ENCODE measurements at places on chromosomes 5 and 9. TPM values are rescaled to one million over a fixed set of nuclear protein-coding genes. Genes with fewer than 3 reads are reported as not detected.

- no peak for DNase-seq
- H3K27me3 ChIP-seq: no peaks in the 10 kb centered on the region
Observed at GRCh38 chr5:67154556-67155206, 41.9 kb downstream of the CD180 start.

DNA sequence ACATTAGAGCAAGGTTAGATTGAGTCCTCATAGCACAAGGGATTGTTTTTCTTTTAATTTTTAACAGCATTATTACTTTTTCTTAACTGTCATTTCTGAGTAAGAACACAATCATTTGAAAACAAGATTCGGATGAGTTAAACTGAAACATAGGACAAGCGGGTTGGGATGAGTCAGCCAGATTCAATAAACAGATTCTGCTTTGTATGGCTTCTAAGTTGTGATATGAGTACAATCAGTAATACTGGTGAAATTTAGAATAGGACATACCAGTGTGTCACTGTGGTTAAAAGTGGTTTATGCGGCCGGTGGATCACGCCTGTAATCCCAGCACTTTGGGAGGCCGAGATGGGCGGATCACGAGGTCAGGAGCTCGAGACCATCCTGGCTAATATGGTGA lies 364.3 kb upstream of the CDH10 start:
- no peak overlapping the region for H3K27ac ChIP-seq
- no peaks in the 10 kb centered on the region for H3K4me1 ChIP-seq
- no peak for DNase-seq
- H3K27me3 ChIP-seq: no peaks in the 10 kb centered on the region
- no peak overlapping the region for H3K4me3 ChIP-seq
- H3K36me3 ChIP-seq: no peaks in the 10 kb centered on the region

DNA sequence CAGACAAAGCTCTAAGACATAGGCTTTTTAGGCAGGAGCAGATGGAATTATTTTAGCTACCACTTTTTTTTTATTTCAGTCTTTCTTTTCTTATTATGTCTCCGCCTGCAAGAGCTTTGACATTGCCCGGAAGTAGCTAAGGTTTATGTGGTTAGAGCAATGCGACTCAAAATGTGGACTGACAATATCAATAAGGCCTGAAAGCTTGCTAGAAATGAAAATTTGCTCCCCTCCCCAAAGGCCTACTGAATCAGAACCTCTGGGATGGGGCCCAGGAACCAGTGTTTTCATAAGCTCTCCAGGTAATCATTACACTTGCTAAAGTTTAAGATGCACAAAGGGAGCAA lies 81.3 kb downstream of the SUSD1 start:
- H3K27me3 ChIP-seq: no peaks in the 10 kb centered on the region
- H3K27ac ChIP-seq: no peak overlapping the region
- no peaks in the 10 kb centered on the region for H3K36me3 ChIP-seq
- no peak for DNase-seq
- no peak overlapping the region for H3K4me3 ChIP-seq
- H3K4me1 ChIP-seq: peaks cover 6% of the 10 kb centered on the region

DNA sequence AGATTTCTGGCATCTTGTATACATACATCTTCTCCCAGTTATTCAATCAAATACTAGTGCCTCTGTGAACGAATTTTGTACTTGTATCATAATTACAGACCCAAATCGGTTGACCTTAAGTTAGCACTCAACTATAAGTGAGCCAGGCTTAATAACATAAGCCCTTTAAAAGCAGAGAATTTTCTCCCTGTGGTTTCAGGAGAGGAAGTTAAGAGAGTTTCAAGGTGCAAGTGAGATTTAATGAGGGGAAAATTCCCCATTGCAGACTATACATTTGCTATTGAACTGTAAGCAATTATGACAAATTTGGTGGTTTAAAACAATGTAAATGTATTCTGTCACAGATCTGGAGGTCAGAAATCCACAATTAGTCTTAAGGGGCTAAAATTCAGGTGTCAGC lies 261.9 kb upstream of the NREP start:
- DNase-seq: no peak
- no peak overlapping the region for H3K4me3 ChIP-seq
- H3K36me3 ChIP-seq: no peaks in the 10 kb centered on the region
- H3K27me3 ChIP-seq: no peaks in the 10 kb centered on the region

DNA sequence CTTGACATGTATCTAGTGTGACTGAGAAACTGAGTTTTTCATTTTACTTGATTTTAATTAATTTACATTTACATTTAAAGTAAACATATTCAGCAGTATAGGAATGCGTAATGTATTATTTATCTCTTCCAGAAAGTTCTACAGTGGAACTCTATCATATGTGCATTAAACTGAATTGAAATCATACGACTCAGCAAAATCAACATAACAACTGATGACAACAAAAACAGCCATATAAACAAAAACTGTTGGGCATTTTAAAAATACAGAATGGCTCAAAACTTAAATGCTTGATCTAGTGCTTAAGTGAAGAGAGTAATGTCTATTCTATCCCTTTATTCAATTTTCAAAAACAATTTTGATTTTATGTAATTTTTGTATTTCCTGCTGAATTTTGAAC lies 134.4 kb downstream of the TRPM3 start:
- no peaks in the 10 kb centered on the region for H3K4me1 ChIP-seq
- no peak for DNase-seq
- no peak overlapping the region for H3K27ac ChIP-seq
- no peaks in the 10 kb centered on the region for H3K27me3 ChIP-seq
- no peak overlapping the region for H3K4me3 ChIP-seq

DNA sequence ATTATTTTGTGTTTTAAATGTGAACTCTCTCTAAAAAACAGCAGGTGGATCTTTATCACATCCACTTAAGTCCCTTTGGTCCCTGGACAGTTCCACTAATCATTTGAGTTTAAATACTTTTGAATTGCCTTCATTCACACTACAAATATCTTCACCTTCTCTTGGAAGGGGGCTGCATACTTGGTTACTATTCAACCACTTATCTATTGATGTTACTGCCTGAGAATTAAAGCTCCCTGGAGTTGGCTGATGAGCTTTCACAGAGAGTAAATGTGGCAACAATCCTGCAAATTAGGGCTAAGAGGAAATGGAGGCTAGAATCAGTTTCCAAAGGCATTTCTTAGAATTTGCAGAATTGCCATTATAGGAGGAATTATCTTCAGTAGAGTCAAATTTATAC lies 180.4 kb downstream of the ST8SIA4 start:
- no peak overlapping the region for H3K4me3 ChIP-seq
- H3K27ac ChIP-seq: no peak overlapping the region
- no peaks in the 10 kb centered on the region for H3K4me1 ChIP-seq
- no peaks in the 10 kb centered on the region for H3K36me3 ChIP-seq
- no peak for DNase-seq
- H3K27me3 ChIP-seq: no peaks in the 10 kb centered on the region

DNA sequence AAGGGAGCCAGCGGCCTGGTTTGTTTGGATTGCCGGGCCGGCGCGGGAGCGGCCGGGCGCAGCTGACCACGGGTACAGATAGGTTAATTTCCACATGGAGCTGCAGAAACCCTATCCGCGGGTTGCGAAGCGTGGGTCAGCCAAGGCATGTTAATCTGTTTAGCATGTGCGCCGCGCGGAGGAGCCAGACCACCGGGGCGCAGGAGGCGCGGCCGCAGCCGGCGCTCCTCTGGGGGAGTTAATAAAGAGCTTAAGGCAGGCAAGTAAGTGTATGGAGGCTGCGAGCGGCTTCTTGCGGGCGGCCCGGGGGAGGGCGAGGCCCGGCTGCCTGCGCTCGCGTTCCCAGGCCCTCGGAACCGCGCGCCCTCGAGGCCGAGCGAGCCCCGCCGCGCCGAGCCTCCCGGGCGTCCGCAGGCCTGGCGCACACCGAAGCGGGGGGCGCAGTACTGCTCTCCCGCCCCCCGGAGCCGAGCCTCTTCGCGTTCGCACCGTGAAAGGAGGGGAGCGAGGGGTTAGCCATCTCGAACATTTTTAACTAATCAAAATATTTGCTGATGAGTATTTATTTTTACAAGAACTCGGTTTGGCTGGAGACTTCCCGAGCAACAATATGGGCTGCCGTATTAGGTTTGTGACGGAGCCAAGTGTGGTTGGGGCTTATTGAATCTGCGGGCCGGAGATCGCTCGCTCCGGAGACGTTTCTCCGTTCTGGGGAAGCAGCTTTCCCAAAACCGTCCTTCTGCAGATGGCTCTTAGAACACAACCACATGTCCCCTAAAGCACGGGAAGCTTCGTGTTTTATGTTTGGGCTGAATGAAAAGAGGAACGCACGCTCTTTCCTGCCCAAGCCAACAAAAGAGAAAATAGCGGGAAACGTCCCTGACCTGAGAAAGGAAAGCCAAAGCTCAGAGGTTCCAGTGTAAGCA lies 28.8 kb downstream of the FOXD1 start:
- no peak for DNase-seq
- peaks cover 11% of the 10 kb centered on the region for H3K4me1 ChIP-seq
- no peaks in the 10 kb centered on the region for H3K36me3 ChIP-seq
- H3K27me3 ChIP-seq: peaks cover 100% of the 10 kb centered on the region
- H3K27ac ChIP-seq: no peak overlapping the region

LYSMD3 gene
- total RNA-seq: 5.6 TPM

DNA sequence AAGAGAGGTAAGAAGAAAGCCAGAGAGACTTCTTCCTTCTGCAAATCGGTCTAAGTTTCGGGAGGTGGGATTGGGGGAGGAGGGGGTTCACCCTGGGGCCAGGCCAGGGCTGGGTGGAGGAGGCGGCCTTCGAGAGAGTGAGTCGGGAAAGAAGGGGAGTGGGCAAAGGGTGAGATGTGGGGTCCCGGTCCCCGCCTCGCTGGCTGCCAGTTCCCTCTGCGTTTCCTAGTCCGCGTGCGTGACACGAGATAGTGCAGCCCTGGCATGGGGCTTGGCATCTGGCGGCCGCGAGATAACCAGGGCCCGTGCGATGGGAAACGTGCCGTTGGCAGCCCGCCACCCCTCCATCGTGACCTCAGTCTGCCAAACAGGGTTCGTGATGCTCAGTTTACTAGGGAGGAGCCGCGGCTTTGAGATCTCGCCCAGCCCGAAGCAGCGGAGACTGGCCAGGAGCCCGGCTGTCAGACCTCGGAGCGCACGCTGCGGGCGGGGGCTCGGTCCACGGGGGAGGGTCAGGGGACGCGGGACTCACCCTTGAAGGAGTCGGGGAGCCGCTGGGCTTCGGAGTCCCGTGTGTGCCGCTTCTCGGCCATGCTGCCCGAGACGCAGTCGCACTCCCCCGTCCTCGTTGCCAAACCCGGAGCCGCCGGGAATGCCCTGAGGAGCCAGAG lies at the start of gene STOM:
TSS of gene STOM (minus strand) at position 656 of the 671 bp plus-strand sequence. CDS start at position 593, 63 bp downstream.
- peak within 1 kb of the TSS; percentile 37 for H3K4me3 ChIP-seq
- peak; percentile 81 for DNase-seq
- no peaks in the 10 kb centered on the region for H3K36me3 ChIP-seq
- H3K27me3 ChIP-seq: no peaks in the 10 kb centered on the region
- H3K4me1 ChIP-seq: peaks cover 41% of the 10 kb centered on the region

GRCh38 chr5:174410716-174411478 lies 313.5 kb upstream of the MSX2 start:
- no peaks in the 10 kb centered on the region for H3K27me3 ChIP-seq
- no peak overlapping the region for H3K4me3 ChIP-seq
- DNase-seq: no peak
- no peak overlapping the region for H3K27ac ChIP-seq

GRCh38 chr5:173014671-173015070 lies 31.1 kb downstream of the ATP6V0E1 start:
- no peak overlapping the region for H3K27ac ChIP-seq
- peaks cover 23% of the 10 kb centered on the region for H3K4me1 ChIP-seq
- DNase-seq: no peak
- H3K36me3 ChIP-seq: no peaks in the 10 kb centered on the region

GRCh38 chr5:3325201-3325971 lies 270.2 kb upstream of the IRX1 start:
- no peak for DNase-seq
- H3K4me3 ChIP-seq: no peak overlapping the region
- H3K27me3 ChIP-seq: no peaks in the 10 kb centered on the region
- no peaks in the 10 kb centered on the region for H3K36me3 ChIP-seq
- no peaks in the 10 kb centered on the region for H3K4me1 ChIP-seq
- no peak overlapping the region for H3K27ac ChIP-seq

SH3TC2 gene
- 1.6 TPM for total RNA-seq

DNA sequence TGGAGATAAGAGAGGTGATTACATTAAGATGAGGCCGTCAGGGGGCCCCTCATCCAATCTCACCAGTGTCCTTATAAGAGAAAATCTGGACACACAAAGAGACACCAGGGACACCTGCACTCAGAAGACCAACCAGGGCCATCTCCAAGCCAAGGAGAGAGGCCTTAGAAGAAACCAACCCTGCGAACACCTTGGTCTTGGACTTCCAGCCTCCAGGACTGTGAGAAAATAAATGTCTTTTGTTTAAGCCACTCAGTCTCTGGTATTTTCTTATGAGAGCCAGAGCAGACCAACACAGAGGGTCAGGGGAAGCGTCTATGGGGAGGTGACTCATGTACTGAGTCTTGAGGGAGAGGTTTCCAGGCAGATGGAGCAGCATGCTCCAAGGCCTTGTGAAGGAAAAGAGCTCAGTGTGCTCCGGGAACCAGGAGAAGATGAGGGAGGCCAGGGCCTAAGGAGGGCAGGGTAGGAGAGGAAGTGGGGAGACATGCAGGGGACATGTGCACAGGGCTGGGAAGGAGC lies 5.4 kb downstream of the PHYKPL start:
- H3K27ac ChIP-seq: peak overlapping the region; percentile 76
- no peak for DNase-seq
- peaks cover 41% of the 10 kb centered on the region for H3K4me1 ChIP-seq

GRCh38 chr9:81633952-81634854 lies 55.1 kb downstream of the TLE1 start:
- no peaks in the 10 kb centered on the region for H3K27me3 ChIP-seq
- H3K27ac ChIP-seq: no peak overlapping the region
- no peaks in the 10 kb centered on the region for H3K4me1 ChIP-seq
- DNase-seq: peak; percentile 13
- peaks cover 4% of the 10 kb centered on the region for H3K36me3 ChIP-seq

DNA sequence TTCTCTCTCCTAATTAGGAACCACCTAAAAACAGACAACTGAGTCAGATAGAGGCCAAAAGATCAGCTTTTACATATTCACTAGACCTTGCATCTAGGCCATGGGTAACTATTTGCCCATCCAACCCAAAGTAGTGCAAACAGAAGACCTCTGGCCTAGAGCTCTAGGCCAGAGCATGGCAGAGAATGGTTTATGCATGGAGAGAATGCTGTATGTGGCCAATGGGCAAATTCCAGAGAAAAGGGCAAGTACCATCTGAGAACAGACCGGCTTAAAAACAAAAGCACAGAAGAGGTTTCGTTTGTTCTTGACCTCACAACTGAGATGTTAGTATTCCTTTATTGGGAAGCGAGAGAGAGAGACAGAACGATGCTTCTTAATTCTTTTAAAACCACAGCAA lies 151.7 kb upstream of the RFX3 start:
- no peaks in the 10 kb centered on the region for H3K4me1 ChIP-seq
- H3K27me3 ChIP-seq: no peaks in the 10 kb centered on the region
- no peak for DNase-seq
- no peak overlapping the region for H3K4me3 ChIP-seq

PIK3R1 gene
- total RNA-seq: 222 TPM

GRCh38 chr9:136694163-136694871 lies 7.1 kb upstream of the AGPAT2 start:
- H3K4me1 ChIP-seq: peaks cover 41% of the 10 kb centered on the region
- H3K4me3 ChIP-seq: no peak overlapping the region
- H3K36me3 ChIP-seq: no peaks in the 10 kb centered on the region
- peaks cover 8% of the 10 kb centered on the region for H3K27me3 ChIP-seq
- peak overlapping the region; percentile 73 for H3K27ac ChIP-seq

GRCh38 chr5:33905381-33905780 lies 13.6 kb upstream of the ADAMTS12 start:
- no peak for DNase-seq
- no peaks in the 10 kb centered on the region for H3K4me1 ChIP-seq
- no peaks in the 10 kb centered on the region for H3K36me3 ChIP-seq

GRCh38 chr5:176541338-176542134 lies 4.3 kb upstream of the RNF44 start:
- H3K4me1 ChIP-seq: peaks cover 8% of the 10 kb centered on the region
- H3K27me3 ChIP-seq: no peaks in the 10 kb centered on the region
- H3K27ac ChIP-seq: peak overlapping the region; percentile 97
- peak; percentile 86 for DNase-seq
- H3K4me3 ChIP-seq: no peak overlapping the region
- H3K36me3 ChIP-seq: no peaks in the 10 kb centered on the region
